Fibroblast of skin of left quadriceps (primary cell): ENCODE measurements at places on chromosomes 5 and 9.

GRCh38 chr5:159001247-159001646 is 98.5 kb downstream of the EBF1 start:
- DNase-seq = no peak

- no peak for DNase-seq
Observed at GRCh38 chr5:69158039-69158438, 8.9 kb upstream of the CCNB1 start.

GRCh38 chr5:151312756-151313324 is 9.3 kb upstream of the SLC36A3 start:
- no peak for DNase-seq

DNA sequence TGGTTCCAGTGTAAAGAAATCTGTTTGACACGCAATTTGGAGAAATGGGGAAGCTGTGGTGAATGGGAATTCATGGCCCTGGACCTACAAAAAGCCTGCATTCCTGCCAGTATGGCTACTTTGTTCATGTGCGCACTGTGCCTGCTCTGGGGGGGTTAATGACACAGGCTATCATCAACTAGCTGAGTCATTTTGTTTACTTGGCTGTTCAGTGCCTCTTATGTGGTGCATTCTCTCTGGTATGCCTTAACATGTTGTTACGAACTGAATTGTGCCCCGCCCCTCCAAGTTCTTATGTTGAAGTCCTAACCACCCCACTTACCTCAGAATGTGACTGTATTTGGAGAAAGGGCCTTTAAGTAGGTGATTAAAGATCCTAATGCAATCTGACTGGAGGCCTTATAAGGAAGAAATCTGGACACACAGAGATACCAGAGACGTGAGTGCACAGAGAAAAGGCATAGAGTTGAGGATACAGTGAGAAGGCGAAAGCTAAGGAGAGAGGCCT is 20.4 kb upstream of the UBAP1 start:
- peak; percentile 53 for DNase-seq

DNA sequence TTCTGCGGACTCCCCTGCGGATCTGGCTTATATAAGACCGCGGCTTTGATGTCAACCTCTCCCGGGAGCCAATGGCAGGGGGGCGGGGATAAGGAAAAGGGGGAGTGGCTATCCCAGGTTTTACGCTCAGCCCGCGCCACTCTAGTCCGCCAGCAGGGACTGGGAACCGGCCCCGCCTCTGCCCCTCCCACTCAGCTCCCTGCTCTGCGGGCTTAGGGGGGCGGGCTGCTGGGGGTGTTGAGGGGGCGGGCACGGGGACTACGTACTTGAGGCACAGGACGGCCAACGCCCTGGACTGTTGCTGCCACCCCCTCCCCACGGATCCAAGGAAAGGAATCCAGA is at the start of gene HAND1:
TSS of gene HAND1 (minus strand) at position 4 of the 342 bp plus-strand sequence. CDS start 219 bp downstream, outside the sequence.
- no peak for DNase-seq

DNA sequence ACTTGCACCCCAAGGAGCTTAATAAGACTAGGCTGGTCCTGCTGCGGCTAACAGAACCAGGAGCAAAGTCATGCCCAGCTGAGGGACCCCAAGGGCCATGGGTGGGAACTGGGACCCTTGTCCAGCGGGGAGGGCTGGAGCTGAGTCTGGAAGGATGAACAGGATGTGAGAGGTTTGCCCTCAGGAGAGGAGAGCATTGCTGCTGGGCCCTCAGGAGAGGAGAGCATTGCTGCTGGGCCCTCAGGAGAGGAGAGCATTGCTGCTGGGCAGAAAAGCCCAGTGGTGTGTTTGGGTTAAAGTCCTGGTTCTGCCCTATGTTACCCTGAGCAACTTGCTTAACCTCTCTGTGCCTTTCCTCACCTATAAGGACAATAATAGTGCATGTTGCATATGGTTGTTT is 125.8 kb downstream of the MACROH2A1 start:
- DNase-seq = no peak

GRCh38 chr5:6753851-6754250 is 40.6 kb downstream of the TENT4A start:
- DNase-seq = no peak

DNA sequence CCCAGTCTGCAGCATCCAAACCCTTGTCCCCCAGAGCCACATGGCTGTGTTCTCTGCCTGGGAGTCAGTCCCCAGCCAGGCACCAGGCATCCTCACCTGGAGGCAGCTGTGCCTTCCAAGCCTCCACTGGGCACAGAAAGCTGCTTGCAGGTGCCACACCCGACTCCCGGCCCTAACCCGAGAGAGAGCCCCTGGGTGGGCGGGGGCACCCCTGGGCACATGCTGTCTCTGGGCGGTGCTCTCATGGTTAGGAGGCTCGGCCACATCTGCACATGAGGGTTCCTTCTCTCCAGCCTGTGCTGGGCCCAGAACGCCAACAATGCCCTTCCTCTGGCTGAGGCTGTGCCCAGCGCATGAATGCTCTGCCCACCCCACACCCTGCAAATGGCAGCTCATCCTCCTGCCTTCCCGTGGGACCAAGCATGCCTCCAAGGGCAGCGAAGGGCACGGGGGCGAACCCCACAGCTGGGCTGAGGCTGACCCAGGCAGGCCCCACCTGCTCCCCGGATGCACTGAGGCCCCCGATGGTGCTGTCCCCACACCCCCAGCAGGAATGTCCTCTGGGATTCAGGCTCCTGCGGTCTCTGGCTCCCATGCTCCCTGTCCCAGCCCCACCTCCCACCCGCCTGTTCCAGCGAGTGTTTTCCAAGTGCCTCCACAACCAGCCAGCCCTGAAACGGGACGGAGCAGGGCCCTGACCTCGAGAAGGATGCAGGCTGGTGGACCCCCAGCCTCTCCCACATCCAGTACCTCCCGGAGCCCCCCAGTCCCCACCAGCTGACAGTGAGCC is 22.5 kb upstream of the CAMSAP1 start:
- DNase-seq = no peak

GRCh38 chr5:2176581-2176980 is 293.9 kb upstream of the IRX4 start:
- DNase-seq = no peak

- DNase-seq = no peak
Observed at GRCh38 chr9:133163504-133164172, at the start of gene GBGT1. GBGT1 (minus strand) TSS chr9:133163914; CDS start chr9:133162412, 1,502 bp downstream.

GRCh38 chr5:133123297-133123696 is 71.5 kb downstream of the HSPA4 start:
- no peak for DNase-seq

- no peak for DNase-seq
Observed at GRCh38 chr5:133995341-133995740, 9.4 kb downstream of the VDAC1 start.

- DNase-seq = no peak
Observed at GRCh38 chr5:34487159-34487879, 168.8 kb upstream of the RAI14 start.

GRCh38 chr5:42840269-42840668 is 28.6 kb upstream of the SELENOP start:
- DNase-seq = peak; percentile 88

DNA sequence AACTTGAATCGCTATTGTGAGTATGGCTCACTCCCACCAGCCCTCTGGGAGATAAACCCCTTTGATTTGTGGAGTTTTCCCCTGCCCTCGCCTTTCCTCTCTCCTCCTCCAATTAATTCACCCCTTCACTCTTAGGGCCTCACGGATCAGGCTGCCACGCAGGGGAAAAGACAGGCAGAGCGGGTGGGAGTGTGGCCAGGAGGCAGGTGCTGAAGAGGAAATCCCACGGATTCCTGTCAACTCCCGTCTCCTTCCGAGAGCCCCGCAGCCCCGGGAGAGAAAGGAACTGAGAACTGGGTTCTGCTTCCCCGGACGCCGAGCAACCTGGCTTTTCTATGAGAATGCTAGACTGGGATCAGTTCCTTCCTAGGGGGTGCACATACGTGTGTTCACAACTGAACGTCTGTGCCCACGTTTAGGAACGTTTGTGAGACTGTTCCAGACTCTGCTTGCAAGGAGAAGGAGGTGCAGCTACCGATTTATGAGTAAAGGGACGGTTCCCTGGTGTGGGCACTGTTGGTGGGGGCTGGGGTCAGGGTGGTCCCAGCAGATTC is 314.5 kb upstream of the TLE4 start:
- no peak for DNase-seq

DNA sequence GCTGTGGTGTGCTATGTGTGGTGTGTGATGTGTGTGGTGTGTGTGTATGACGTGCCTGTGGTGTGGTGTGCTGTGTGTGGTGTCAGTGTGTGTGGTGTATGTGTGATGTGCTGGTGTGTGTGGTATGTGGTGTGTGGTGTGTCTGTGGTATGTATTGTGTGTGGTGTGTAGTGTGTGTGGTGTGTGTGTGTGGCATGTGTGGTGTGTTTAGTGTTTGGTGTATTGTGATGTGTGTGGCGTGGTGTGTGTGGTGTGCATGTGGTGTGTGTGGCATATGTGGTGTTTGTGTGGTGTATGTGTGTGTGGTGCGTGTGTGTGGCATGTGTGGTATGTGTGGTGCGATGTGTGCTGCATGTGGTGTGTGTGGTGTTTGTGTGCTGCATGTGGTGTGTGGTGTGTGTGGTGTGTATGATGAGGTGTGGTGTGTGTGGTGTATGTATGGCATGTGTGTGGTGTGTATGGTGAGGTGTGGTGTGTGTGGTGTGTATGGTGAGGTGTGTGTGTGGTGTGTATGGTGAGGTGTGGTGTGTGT is 18.3 kb upstream of the RNU6ATAC start:
- DNase-seq = no peak

DNA sequence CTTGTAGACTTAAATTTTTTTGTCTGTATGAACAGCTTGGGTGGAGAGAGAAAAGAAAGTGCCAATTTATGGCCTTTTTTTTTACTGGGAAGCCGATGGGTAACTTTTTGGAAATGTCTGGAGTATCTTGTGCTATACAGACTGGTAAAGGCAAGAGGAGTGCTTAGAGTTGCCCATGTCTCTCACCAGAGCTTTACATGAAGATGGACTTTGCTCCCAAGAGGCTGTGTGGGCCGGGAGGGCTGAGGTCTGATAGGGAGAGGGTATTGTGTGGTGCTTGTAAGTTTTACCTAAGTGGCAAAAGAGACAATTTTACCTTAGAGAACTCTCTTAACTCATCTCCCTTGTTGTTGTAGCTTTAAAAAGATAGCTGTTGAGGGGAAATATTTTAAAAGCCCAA is 203.2 kb downstream of the SEMA6A start:
- DNase-seq = no peak

- DNase-seq = no peak
Observed at GRCh38 chr9:90458485-90458884, 184.1 kb downstream of the DIRAS2 start.

GRCh38 chr5:110879675-110880074 is 140.9 kb downstream of the SLC25A46 start:
- no peak for DNase-seq

GRCh38 chr5:125584140-125584520 is 837.7 kb upstream of the ZNF608 start:
- DNase-seq = no peak

DNA sequence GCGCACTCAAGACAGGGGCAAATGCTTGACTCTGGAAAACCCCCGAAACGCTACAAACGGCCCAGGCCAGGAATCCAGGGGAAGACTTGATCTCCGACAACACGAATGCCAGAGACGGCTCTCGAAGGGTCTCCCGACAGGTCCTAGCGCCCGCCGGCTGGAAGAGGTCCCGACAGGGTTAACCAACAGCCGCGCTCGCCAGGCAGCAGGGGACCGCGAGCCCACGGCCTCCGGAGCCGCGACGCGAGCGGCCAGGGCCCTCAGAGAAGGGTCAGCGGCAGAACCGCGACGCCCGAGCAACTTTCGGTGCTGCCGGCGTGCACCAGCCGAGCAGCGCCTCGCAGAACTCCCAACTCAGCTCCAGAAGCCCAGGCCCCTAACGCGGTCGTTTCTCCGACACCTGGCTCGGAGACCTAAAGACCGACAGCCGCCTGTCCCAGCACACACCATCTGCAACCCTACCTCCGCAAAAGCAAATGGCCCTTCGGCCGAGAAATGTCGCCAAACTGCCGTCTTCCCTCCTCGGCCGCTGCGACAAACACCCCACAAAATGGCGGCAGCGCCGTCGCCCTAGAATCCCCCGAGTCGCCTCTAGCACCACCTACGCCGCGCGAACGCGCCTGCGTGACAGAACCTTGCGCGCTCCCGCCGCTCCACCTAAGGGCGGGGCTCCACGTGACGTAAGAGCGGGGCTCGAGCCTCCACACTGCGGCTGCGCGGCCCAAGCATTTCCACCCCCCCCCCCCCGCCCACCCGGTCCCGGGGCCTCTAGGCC is at the start of gene CLK4:
TSS of gene CLK4 (minus strand) at position 567 of the 775 bp plus-strand sequence. CDS start 3,634 bp downstream, outside the sequence.
- DNase-seq = peak; percentile 87

DNA sequence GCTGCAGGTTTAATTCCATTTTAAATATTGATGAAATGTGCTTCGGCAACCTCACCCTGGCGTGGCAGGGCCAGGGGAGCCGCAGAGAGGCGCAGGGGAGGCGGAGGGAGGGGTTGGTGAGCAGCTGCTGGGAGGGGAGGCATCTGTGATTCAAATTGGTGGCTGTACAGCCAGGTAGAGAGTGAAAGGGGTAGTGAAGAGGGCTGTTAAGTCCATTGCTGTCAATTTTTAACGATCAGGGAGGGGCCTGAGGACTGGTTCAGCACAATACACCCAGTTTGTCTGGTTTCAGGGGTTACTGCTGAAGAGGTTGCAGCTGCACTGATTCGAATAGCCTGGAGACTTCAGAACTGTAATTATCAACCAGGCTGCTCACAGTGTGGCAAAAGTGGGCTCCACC is 31.3 kb downstream of the LHX6 start:
- DNase-seq = no peak

- DNase-seq = no peak
Observed at GRCh38 chr5:132576123-132576522, 19.3 kb downstream of the RAD50 start.

- no peak for DNase-seq
Observed at GRCh38 chr9:135032868-135033460, 54.5 kb upstream of the OLFM1 start.

DNA sequence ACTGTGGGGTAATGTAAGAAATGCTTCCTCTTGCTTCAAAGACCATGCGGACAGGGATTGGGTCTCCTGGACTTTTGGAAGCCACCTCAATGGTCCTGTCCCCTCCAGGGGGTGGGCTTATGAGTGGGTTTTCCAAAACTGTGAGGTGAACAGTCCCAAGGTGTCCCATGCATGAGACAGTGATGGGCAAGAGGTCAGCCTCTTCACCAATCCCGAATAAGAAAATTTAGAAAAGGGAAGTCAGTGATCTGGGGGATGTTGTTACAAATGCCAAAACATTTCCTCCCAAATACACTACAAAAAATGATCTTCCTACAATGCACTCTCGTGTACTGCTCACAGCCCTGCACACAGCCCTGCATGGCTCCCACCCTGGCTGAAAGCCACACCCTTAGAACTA is 215.7 kb upstream of the TBC1D2 start:
- no peak for DNase-seq

GRCh38 chr5:122774519-122774860 is 390 bp upstream of the SNX2 start:
- no peak for DNase-seq
